Activated CD4-positive, alpha-beta T cell treated with anti-CD3 and anti-CD28 coated beads, Interleukin-2, amount 50 U/mL, for 48 hours (primary cell): ENCODE measurements at places on chromosomes 5 and 9.

DNA sequence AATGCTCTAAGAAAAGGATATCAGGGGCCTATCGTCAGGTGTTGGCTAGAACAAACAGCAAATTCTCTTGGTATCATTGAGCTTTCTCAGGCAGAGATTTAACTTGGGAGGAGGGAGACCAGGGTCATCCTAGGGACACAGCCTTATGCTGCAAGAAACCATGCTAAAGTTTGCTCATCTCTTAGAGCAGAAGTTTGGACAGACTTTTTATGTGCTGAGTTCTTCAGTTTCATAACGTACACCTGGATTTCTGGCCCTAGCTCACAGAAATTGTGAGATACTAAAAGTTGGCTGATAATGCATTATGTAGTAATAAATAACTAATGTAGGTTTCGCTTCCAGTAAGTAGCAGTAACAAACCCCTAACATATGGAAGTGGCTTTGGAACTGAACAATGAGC is 1359.8 kb upstream of the CDH9 start:
- DNase-seq, result no peak

DNA sequence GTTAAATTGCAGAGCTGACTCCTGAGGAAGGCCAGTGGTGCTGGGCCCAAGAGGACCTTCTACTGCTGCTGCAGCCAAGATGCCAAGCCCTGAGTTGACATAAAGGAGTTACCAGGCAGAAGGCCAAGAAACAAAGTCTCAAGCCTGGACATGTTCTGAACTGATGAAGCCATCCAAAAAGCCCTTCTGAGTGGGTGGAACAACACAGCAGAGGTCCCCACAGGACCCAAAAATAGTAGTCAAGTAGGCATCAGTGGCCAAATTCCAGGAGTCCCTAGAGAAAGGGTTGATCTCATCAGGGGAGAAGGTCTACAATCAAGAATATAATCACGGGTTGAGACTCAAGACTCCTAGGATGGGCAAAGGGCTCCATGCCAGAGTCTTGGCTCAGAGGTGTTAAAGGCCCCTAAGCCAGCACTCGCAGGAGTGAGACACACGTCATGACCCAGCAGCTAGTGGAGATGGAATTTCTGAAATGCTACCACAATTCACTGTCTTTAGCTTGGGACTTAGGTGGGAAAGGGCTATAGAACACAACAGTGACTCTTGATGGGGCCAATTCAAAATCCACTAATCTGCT is 119.7 kb downstream of the FANCC start:
- DNase-seq, result no peak

GRCh38 chr9:73230251-73230650 is 78.6 kb downstream of the ANXA1 start:
- no peak for DNase-seq

GRCh38 chr9:31500422-31500821 is 884.0 kb upstream of the ACO1 start:
- no peak for DNase-seq

GRCh38 chr9:27499451-27499850 is 24.6 kb upstream of the IFNK start:
- no peak for DNase-seq

DNA sequence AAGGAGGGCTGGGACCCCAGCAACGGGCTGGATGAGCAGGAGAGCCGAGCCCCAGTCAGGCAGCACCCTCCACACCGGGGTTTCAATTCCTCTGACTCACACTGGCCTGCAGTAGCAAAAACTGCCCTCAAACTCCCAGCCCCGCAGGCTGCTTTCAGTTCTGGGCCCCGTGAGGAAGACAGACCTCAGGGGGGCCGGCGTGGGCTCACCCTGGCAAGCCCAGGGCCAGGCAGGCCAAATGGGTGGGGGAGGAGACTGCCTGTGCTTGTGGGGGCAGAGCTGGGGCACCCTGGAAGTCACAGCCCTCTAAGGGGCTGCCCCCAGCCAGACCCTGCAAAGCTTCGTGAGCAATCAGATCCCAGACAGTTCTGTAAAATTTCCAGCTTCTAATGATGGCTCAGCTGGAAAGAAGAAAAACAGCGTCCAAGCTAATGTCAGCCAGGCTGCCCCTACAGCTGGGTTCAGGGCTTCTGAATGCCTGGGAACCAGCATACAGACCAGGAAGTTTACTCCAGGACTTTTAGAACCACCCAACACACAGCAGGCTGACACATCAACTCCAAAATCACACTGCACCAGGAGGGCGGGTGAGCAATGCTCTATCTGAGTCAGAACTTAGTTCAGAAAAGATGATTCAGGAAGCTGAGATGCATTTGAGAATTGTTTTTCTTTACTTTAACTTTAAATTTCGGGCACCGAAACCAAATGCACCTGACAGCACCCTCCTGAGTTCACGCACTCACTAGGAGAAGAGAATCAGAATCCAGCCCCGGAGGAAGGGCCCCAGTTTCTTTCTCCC is 34.7 kb downstream of the LPCAT1 start:
- DNase-seq, result peak; percentile 60

GRCh38 chr9:91536211-91536691 is 112.6 kb upstream of the NFIL3 start:
- no peak for DNase-seq

DNA sequence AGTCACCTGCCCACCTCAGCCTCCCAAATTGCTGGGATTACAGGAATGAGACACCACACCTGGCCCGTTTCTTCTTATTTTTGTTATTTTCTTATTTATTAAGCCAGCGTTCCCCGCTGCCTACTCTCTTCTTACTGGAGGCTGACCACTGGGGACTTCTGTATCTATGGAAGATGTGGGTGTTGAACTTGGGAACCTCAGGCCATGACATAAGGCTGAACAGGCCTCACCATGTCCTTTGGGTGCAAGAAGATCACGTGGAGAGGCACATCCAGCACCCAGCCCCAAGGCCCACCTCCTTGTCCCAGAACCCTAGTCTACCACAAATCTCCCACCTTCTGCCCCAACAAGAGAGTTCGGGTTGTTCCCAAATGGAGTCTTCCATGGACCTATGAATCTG is 59.4 kb upstream of the NEK6 start:
- DNase-seq, result no peak

GRCh38 chr9:120877276-120878034 is 467 bp upstream of the PHF19 start:
- DNase-seq, result peak; percentile 80

DNA sequence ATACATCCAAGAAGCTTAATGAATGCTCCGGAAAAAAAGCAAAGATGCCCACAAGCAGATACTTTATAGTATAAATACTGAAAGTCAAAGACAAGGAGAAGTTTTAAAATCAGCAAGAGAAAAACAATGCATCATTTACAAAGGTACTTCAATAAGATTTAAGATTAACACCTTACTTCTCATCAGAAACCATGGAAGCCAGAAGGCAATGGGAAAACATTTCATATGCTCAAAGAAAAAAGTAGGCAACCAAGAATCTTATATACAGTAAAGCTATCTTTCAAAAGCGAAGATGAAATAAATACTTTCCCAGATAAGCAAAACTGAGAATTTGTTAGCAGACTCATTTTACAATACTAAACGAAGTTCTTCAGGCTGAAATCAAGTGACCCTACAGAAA is 51.1 kb downstream of the ABHD17B start:
- DNase-seq, result no peak

GRCh38 chr5:91127456-91128081 is 255.5 kb downstream of the ARRDC3 start:
- DNase-seq, result no peak

- DNase-seq, result no peak
Measured at GRCh38 chr5:56356121-56356835, 123.1 kb upstream of the ANKRD55 start.

DNA sequence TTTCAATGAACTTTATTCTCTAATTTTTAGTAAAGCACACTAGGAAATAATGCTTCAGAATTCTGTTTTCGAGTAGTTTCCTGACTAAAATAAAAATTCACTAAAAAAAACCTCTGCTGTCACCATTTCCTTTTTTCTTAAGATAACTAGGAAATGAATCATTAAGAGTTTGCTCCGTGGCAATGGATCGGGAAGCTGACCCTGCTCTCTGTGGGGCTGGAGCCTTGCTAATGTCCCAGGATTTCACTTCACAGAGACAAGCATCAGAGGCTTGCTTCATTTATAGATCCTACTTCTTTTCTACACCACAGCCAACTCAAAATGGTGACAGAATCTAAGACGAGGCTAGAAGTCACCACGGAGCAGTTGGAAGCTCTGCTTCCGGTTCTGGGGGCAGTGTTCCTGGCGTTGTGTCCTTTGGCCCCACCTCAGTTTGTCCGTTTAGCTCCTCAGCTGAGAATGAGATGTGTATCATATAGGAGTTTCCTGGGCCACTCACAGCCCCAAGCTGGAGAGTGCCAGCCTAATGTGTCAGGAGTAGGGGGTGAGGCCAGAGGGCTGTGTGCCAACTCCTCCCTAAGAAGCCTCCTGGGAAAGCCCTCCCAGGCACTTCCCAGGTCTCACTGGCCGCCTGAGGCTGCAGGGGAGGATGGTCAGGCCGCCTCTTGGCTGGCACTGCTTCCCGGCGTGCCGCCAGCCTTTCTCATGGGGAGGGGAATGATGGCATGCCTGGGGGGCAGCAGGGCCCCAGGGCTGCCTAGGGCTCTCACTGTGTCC is 19.6 kb downstream of the TENT4A start:
- DNase-seq, result no peak

DNA sequence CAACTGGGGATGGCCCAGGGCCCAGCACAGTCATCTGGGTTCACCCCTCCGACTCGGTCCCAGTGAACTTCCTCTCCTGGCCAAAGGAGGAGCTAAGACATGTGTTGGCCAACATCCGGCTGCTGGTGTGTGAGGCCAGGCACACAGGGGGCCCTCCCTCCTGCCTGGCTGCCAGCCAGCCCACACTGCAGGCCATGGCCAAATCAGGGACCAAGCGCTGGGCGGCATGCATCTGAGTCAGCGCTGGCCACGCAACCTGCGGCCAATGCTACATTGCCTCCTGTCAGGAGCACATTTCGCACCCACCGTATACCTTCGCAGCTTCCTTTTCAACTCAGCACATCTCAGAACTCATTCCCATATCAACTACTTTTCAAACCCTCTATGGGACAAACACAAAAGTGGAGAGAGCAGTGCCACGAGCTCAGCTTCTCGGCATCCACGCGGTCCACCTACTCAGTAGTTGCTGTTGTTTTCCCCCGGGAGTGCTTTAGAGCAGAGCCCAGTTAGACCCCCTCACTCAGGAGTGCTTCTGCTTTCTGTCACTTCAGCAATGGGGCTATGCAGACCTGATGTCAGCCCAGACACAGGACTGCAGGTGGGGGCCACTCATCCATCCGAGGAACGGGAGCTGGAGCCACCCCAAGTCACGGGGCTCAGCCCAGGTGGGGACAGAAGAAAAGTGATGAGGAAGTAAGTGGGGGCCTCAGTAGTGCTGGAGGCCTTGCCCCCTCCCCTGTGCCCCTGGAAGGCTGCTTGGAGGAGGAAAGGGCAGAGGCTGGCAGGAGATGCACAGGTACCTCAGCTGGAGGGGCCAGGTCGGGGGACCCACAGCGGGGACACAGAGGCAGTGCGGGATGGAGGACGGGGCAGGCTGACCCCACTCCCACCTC is 13.9 kb downstream of the NINJ1 start:
- DNase-seq, result peak; percentile 45

GRCh38 chr5:95848701-95849100 is 26.2 kb upstream of the GLRX start:
- DNase-seq, result no peak
